Large intestine (tissue), 12 donors: ENCODE measurements at places on chromosomes 1 and 21.
A peak's percentile ranks its signal among the peaks of the same experiment; 100 is the strongest.

GRCh38 chr1:218459878-218460711, 115.0 kb downstream of the TGFB2 start:
- DNase-seq = no peak

DNA sequence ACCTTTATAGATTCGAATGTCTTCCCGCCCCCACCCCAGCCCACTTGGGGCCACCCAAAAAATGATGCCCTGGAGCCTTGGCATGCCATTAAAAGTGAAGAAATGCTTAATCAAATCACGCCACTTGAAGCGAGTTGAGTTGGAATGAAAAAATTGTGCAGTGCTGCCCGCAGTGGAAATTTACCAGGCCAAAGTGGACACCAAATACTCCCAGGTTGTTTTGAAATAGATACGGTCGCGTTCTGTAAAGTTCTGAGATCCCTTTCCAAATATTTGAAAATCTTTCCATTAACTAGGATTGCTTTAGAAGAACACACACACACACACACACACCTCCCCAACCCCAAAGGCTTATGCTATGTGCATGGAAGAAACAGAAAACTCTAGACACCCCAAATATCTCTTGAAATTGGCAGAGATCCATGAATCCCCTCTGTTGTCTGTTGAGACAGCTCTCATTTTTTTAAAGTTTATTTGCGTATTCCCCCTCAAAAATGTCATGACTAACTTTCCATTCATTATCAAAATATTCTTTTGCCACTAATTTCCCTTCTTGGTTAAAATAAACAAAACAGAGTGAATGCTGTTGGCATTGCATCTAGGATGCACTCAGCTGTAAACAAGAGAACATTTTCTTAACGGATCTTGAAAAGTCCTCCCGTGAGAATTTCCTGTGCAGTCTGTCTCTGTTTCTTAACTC, 142.3 kb upstream of the KCNE2 start:
- no peak for DNase-seq

GRCh38 chr1:115336741-115337140, 1.3 kb downstream of the NGF start:
- DNase-seq = no peak

- no peak for DNase-seq
Measured at GRCh38 chr1:108130794-108131193, 69.3 kb downstream of the SLC25A24 start.

- no peak for DNase-seq
Measured at GRCh38 chr1:35111106-35111505, 31.9 kb downstream of the ZMYM1 start.

GRCh38 chr1:183212870-183213269, 26.8 kb downstream of the LAMC2 start:
- DNase-seq = no peak

DNA sequence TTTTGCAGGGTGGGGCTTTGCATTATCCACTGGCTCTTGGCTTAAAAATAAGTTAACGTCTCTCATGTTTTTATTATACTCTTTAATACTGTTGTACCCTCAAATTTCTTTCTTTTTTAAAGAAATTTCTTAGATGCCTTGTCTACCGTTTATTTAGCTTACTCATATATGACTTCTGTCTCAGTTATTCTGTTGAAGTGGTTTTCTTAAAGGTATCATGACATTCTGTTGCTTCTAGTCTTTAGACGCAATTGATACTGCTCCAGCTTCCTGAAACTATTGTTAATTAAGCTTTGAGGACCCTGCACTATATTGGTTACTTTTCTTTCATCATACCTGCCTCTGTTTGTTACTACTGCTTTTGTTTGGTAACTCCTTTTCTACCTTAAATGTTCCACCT, 11.7 kb downstream of the PKN2 start:
- DNase-seq = no peak

DNA sequence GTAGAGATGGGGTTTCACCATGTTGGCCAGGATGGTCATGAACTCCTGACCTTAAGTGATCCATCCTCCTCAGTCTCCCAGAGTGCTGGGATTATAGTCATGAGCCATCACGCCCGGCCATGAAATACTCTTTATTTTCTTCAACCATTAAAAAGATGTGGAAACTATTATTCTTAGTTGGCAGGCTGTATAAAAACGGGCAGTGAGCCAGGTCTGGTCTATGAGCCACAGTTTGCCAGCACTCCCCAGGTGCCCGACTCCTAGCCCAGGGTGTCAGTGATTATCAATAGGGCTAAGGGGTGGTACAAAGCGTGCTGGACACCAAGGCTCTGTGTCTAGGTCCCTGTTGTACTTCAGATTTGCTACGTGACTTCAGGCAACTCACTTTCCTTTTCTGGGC, 3.7 kb upstream of the TMEM61 start:
- DNase-seq = no peak

DNA sequence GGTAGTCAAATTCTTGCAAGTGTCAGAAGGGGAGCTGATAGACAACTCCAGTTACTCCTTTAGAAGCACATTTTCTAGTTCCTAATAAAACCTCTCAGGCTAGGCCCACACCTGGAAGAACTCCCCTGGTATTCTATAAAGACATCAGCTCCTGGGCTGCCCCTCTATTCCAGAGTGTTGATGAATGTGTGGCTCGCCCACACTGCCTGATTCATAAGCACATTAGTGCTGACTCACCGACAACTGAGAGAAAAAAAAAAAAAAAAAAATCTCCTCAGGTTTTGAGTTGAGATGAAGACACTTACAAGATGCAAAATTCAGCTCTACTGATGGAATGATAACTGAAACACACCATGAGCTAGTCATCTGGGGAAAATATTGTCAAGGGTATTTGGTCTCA, 188.1 kb downstream of the TNR start:
- no peak for DNase-seq

GRCh38 chr1:181131255-181131941, 42.9 kb downstream of the IER5 start:
- DNase-seq = peak; percentile 76

DNA sequence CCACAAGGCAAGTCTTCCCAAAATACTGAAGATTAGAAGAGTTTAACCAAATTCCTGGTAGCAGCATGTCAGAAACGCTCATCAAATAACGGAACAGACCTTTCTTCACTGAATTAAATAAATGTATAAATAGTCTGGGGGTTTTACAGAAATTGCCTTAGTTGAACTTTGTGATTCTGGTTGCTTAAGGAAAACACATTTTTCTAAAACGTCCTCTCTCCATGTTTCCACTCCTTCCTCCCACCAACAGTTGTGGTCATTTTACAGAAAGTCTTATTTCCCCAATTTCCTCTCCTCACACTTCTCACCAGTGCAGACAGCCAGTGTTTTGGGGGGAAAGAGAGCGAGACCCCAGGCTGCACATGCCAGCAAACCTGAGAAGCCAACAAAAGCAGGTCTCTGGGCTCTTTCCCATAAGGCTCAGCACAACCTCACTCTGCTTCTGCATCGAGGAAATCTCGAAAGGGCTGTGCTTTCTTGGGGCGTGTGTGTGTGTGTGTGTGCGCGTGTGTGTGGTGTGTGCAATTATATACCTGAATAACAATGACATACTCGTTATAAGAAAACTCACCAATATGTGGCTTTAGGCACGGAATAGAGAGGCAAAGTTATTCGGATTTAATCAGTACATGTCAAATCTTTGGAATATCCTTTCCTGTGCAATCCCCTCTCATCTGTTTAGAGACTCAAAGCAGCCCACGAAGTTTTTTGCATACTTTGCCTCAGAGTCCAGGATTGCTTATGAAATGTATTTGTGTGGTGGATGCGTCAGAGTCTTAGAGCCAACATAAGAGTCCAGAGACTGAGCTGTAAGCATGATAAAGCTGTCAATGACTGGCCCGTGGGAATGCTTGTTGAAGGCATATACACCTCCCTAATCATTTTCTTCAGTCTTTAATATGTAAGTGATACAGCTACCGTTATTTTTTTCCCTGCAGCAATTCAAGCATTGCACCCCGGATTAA, 2.0 kb downstream of the KCNJ15 start:
- no peak for DNase-seq

DNA sequence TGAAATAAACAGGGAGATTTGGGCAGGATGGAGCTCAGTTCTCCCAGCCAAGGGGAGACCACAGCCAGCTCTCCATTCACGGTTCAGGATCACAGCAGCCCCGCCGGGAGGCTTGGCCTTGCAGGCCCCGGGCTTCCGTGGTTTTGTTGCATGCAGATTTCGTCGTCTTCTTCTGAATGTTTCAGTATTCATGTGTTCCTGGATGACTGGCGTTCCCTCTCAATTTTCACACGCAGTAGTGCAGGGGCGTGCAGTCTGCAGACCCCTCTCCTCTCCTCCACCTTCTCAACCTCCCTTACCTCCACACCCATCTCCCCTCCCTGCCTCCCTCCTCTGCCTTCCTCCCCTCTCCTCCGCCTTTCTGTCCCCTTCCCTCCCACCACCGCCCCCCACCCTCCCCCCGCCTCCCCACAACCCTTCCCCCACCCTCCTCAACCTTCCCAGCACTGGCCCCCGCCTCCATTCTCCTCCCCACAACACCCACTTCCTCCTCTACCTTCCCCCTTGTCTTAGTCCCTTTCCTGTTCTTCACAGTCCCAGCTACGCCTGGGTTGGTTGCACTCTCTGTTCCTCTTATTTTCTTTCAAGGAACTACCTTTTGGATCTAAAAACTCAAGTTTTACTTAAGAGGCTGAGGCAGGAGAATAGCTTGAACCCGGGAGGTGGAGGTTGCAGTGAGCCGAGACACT, 8.4 kb upstream of the SLC19A1 start:
- no peak for DNase-seq

GRCh38 chr1:183466781-183467180, 5.5 kb upstream of the SMG7 start:
- DNase-seq = no peak

DNA sequence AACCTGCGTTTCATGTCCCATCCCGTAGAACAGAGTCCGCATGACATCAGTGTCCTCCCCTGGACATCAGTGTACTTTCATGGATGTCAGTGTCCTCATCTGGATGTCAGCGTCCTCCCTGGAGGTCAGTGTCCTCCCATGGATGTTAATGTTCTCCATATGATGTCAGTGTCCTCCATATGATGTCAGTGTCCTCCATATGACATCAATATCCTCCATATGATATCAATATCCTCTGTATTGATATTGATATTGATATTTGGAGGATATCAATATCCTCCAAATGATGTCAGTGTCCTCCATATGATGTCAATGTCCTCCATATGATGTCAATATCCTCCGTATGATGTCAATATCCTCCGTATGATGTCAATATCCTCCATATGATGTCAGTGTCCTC, 284.9 kb downstream of the AJAP1 start:
- DNase-seq = no peak

GRCh38 chr1:70866542-70867264, 180.9 kb downstream of the PTGER3 start:
- no peak for DNase-seq

DNA sequence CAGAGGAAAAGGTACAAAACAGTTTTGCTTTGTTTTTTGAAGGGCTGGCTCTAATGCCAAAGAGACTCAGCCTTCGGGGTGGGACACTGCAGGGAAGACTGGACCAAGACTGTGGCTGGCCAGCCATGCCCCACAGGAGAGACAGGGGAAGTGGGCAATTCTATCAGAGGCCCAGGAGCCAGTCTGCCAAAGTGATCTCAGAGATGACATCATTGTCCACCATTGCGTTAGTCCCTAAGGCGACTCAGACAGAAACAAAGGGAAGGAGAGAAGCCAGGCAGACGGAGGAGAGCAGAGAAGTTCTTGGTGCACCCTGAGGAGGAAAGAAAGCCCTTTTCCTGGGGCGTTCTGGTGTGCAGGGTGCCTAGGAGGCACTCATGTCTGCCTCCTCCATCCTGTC, 26.4 kb downstream of the OPTC start:
- no peak for DNase-seq

GRCh38 chr1:94709891-94710581, 110.1 kb upstream of the SLC44A3 start:
- no peak for DNase-seq

- DNase-seq = peak; percentile 97
Measured at GRCh38 chr1:114780344-114781226, at the start of gene SIKE1. TSS of gene SIKE1 (minus strand) at chr1:114780685. CDS start at chr1:114780607, 78 bp downstream.

DNA sequence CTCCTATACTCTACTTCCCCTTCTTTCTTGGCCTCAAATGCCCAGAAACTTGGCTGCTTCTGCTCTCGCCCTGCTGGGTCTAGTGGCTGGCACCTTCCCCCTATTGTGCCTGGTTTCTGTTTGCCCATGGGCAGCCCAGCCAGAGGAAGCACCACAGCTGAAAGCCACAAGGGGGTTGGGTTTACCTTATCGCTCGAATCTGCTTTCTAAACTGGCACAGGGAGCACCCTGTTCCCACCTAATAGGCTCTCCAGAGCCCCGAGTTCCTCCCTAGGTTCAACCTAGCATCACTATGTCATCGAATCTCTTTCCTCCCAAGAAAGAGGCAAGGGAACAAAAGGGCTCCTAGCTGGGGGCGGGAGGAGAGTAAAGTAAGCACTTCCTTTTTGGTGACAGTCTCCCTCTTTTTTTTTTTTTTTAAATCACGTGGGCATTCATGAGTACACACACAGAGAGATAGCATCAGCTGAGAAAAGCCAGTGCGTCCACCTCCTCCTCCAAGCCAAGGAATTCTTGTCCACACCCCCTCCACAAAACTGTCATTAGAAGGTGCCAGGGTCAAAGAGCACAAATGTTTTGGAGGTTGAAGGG, 72.8 kb downstream of the PLEKHA6 start:
- peak; percentile 64 for DNase-seq

DNA sequence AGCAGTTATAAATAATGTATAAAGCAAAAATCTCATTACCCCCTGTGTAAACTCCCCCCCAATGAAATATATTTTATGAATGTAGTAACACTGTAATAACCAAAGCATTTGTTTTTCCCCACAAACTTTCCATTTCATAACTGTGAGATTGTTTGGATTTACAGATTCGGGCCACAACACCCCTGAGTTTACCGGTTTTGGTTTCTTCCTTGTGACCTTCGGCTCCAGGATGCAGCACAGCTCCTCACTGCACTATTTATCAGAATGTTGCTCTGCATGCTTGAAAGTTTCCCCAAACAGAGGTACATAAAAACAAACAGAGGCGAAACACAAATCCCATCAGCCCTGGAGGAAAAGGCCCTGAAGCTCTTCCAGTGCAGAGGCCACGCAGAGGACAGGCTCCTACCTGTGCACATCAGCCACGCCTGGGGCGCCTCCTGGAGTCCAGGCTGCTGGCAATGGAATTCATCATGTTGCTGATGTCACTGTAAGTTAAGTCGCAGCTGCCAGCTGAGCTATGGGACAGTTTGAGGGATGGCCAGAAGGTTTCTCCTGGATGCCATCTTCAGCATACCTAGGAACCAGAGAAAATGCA, 122.0 kb downstream of the LMO4 start:
- no peak for DNase-seq

- DNase-seq = peak; percentile 4
Measured at GRCh38 chr1:174448974-174449373, 1.2 kb downstream of the GPR52 start.

DNA sequence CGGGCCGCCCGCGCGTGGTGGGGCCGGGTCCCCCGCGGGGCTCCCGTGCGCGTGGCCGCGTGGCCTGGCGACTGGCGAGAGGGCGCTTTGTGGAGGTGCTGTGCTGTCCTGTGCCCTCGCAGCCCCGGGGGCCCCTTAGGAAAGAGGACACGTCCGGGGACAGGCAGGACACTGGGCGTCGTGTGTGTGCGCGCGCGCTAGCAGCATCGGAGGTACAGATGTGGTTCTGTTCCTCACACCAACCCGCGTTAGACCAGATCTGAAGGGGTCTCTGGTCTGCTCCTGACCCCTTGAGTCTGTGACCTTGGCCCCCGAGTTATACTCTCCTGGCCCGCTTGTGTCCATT, 489 bp downstream of the ACTN2 start:
- no peak for DNase-seq

- no peak for DNase-seq
Measured at GRCh38 chr1:161781995-161782394, 15.9 kb downstream of the ATF6 start.

- DNase-seq = peak; percentile 31
Measured at GRCh38 chr1:89890085-89890752, 69.4 kb downstream of the LRRC8D start.

- peak; percentile 12 for DNase-seq
Measured at GRCh38 chr1:186896211-186896610, 67.5 kb downstream of the PLA2G4A start.
